ENCODE measurements at places on chromosomes 2 and 18.

- no peak for DNase-seq
Observed at GRCh38 chr2:71250935-71251334, 24.0 kb upstream of the PAIP2B start.

DNA sequence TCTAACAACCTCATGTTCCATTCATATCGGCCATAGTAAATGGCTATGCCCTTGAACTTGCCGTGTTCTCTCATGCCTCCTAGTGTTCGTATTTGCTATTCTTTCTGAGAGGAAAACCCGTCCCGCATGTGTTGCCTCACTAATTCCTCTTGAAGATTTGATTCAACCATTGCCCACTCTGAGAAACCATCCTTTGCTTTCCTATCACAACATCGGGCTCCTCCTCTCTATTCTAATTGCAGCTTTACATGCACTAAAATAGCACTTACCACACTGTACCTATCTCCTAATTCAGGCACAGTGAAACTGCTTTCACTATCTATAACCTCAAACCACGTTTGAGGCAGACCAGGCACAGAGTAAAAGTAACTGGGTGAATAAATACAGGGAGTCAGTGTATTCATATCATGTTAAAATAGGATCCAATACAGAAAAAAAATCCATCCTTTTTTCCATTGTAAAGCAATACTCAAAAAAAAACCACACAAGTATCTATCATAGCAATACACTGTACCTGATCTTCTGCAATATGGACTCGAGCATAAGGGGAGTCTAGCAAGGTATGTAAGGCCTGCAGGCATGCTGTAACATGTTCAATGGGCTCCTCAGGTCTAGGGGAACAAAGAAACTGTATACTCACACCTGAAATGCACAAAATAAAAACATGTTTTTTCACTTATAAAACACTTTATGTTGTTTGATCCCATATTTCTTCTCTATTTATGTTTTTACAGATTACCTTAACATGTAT is 39.0 kb upstream of the STRN start:
- no peak for DNase-seq

GRCh38 chr2:146189541-146189940 is 1655.3 kb upstream of the ACVR2A start:
- no peak for DNase-seq

- DNase-seq: no peak
Observed at GRCh38 chr2:212414767-212415211, 123.8 kb downstream of the ERBB4 start.

DNA sequence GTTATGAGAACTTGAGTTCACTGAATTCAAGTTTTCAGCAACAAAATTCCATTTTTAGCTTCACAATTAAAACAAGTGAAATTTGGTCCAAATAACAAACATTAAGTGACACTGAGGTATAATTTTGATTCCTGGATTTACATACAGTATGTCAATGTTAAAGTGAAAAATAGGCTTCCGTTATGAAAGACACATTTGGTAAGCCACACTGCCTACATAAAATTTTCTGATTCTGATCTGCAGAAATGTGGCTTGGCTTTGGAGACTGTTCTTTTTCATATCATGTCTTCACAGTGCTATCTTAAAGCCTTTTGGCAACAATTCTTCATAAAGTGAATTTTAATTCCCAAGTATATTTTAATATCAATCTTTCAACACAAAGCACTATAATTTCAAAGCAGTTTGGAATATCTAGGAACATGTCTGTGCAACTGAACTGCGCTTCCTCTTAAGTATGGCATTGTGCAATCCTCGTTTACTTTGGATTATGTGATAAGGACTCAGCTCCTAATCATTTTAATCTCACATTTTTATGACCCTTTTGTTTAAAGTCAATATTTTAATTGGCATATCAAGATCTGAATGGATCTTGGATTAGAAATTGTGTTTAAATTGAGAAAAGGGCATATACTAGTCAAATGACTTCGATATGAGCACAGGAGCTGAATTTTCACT is 60.0 kb downstream of the RBMS1 start:
- no peak for DNase-seq

DNA sequence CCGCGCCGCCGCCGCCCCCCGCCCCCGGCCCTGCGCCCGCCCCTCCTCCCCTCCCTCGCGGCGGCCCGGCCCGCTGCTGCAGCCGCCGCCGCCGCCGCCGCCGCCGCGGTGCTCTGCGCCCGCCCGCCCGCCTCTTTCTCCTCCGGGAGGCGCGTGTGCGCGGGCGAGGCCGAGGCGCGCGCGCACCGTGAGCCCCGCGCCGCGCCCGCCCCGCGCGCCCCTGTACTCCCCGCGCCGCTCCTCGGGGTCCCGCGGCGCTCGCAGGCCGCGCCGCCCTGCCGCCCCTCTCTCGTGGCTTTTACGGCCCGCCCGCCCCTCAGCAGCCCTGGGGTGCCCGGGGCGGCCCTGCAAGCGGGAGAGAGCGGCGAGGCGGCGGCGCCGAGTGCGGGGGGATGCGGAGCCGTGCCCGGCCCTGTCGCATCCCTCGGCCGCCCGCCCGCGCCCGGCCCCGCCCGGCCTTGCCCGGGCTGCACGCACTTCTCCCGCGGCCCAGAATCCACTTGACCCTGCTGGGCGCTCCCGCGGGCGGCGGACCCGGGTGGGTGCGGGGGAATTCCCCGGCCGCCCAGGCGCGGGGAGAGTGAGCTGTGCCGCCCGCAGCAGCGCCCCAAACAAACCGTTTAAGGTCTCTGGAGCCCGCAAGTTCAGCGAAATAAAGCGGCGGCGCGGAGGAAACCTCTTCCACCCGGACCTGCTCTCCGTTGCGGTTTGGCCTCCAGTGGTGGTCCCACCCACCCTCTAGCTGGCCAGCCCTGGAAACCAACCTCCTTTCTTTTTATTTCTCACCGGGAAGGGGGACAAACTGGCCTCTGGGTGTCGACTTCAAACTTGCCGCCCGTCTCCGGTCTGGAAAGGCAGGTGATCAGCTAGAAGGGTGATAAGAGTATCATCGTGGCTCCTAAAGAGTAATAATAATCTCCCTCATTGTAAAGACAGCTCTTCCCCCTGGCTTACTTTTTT is 37.4 kb downstream of the AFF3 start:
- DNase-seq: no peak

DNA sequence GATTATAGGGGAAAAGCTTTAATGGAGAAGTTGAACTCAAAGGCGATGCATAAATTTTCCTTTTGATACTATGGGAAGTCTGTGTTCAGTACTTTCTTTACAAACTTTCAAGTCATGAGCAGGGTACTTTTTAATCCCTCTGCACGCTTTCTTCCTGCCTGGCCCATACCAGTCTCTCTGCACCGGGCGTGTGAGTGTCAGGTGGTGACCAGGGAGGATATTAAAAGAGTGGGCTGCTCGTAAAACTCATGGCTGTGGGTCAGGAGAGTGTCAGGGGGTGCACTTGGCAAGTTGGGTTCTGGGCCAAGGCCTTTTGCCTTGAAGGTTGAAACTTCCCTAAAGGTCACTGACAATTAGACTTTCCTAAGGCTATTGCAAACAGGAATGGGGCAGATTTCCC is 367.8 kb downstream of the GPD2 start:
- DNase-seq: no peak

- DNase-seq: no peak
Observed at GRCh38 chr18:50293039-50293438, 5.5 kb upstream of the CXXC1 start.

DNA sequence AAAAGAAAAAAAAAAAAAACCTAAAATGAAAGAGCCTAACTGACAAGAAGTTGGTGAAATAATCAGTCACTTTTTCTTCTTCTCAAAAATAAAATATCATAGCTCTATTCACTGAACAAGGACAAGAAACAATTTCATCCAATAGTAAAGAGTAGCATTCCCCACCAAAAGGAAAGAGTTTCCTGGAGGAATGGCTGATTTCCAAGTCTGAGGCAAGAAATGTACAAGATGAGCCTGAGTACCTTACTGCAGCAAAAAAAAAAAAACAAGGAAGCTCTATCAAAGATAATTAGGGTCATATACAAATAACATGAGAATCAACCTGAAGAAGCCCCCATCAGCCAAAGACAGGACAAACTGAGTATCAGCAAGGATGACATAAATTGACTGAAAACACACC is 11.5 kb downstream of the ROCK1 start:
- no peak for DNase-seq

Data from stimulated activated CD4-positive, alpha-beta T cell treated with anti-CD3 and anti-CD28 coated beads, Interleukin-15, amount 100 ng/mL, for 1 hour (primary cell).